CD4-positive, alpha-beta T cell treated with Interleukin-1 beta for 1 hour (primary cell): ENCODE measurements at places on chromosomes 5 and 9.

- no peak for DNase-seq
Measured at GRCh38 chr5:15254607-15255006, 245.4 kb upstream of the FBXL7 start.

GRCh38 chr9:96056226-96056625 is 180.7 kb downstream of the ERCC6L2 start:
- no peak for DNase-seq

- no peak for DNase-seq
Measured at GRCh38 chr9:105026451-105026850, 98.5 kb upstream of the ABCA1 start.

- DNase-seq: no peak
Measured at GRCh38 chr5:127941646-127942045, 141.9 kb upstream of the SLC12A2 start.

DNA sequence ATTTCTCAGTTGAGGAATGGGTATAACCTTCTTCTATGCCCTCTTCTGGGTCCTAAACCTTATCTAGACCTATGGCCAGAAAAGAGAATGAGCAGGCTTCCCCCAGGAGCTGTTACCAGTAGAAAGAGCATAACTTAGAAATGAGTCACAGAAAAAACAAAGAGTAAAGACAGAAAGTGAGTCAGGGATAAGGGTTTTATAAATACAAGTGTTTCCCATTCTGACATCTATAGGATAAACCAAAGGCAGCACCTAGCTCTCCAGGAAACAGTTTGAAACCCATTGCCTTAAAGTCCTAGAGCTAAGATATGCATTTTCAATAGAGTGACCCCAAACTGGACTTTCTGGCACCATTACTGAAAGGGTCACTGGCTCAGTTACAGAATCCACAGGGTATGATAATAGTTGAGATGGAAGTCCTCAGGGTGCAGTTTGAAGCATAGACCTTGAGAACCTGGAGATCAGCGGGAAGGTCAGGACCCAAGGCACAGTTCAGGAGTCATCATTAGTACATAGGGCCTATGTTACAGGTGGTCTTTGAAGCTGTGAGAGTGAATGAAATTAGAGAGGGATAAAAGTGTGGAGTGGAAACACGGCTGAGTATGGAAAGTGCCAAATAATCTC is 42.7 kb upstream of the LIFR start:
- no peak for DNase-seq

DNA sequence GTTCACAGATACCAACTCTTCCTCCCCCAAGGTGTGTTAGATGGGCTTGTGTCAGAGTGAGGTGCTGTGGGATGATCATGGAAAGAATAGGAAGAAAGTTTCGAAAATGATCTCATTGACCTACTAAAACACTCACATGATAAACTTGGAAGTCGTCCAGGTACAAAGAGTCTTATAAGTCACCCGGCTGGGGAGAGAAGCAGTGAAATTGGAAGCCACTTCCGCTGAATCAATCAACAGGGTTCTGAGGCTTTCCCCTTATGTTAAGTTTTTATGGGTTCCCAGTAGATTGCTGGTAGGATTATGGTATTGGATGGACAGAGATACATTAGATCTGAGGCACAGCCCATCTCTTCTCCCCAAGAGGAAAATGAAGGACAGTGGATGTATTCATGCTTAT is 218.8 kb upstream of the MSX2 start:
- no peak for DNase-seq

DNA sequence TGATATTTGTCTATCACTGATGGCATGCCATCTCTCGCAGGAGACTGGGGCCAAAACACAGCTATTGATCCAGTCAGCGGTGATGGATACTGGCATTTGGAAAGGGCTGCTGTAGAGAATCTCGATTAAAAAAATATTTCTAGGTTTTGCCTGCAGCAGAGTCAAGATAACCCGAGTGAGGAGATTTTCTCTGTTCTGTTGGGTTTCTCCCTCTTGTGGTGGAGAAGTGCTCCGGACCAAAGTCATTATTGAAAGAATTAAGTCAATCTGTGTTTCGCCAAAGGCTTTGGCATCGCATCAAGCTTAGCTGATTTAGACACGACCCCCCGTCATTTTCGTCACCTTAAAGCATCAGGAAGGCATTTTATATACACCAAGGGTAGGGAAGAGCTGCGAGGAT is 97.1 kb upstream of the IRX2 start:
- no peak for DNase-seq

GRCh38 chr5:97559827-97560598 is 377.0 kb upstream of the RIOK2 start:
- DNase-seq: no peak

DNA sequence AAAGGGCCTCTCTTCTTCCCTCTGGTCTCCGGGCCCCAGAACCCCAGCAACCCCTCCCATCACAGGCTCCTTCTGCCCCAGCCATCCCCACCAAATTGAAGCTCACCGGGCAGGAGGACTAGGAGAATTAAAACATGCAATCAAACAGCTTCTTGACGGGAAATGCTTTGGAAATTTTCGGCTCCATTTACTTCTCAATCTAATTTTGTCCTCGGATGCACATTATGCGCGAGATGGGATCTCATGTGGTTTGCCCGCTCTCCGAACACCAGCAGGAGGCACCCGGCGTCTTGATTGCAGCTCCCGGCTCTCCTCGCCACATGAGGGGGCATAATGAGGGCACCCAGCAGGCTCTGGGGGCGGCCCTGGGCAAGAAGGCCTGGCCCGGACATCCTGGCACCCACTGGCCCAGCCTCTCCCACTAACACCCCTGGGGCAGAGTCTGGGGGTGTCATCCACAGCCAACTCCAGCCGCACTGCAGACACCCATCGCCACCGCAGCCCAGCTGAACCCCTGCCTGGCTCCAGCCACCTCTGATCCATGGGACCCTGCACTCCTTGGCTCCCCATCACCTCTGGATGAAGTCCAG is 135.5 kb downstream of the PAX5 start:
- no peak for DNase-seq

DNA sequence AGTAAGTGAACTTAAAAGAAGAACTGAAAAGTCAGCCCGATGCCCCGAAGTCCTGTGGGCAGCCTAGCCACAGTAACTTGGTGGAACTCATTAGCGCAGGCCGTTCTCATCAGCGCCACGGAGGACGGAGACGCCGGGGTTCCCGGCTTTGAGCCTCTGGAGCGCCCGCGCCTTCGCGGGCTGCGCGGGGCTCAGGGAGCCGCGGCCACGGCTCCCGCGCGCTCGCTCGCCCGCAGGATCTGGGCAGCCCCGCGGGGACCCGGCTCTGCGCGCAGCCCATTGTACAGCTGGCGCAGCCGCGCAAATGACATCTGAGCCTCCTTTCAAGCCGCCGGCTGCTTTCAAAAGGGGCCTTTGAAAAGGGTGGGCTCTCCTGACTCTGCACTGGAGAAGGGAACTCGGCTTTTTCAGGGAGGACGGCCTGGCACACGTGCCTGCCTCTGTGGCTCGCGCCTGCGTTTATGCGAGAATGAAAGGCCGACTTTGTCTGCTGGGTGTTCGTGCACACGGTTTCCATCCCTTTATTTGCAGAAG is 40.7 kb downstream of the TLR4 start:
- DNase-seq: no peak

GRCh38 chr9:135098400-135099105 is 11.1 kb downstream of the OLFM1 start:
- DNase-seq: no peak

DNA sequence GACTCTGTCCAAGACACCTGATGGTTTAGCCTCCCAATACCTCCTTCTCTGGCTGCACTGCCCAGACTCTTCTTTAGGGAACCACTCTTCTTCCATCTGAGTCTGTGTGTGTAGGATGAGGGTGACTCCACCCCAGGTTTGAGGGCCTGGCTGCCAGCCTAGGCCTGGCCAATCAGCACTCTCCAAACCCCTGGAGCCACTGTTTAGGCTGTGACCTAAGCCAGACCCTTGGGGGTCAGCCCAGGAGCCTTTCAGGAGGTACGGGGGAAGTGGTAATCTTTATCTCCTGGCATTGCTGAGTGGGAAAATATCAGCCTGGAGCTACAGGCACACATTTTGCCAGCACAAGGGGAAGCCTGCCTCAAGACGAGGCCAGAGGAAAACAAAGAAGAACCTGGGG is 6.2 kb upstream of the ERGIC1 start:
- no peak for DNase-seq

DNA sequence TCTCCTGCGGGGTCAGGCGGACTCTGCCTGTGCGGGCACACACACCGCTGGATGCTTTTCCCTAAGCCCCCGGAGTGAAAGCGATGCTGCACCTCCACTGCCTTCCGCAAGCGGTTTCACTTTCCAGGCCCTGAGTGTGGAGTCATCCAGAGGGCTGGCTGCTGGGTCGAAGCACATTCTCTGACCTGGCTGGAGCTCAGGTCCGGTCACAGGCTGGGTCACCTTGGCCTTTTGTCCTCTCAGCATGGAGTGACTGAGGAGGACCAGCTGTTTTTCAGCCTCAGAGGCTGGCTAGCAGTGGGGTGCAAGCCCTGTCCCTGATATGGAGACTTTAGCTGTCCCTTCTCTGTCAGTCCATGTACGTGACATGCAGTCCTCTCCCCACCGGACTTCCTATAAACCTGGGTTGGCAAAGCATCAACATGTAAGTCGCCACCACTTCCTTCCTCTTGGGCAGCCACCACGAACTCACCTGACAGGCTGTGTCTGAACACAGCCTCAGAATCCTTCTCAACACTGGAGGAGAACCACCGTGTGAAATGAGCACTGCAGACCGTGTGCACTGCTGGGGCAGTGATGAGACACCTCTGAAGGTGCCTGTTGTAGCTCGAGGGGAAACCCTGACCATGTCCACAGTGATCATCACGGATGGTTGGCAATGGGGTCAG is 51.3 kb downstream of the GADD45G start:
- no peak for DNase-seq

DNA sequence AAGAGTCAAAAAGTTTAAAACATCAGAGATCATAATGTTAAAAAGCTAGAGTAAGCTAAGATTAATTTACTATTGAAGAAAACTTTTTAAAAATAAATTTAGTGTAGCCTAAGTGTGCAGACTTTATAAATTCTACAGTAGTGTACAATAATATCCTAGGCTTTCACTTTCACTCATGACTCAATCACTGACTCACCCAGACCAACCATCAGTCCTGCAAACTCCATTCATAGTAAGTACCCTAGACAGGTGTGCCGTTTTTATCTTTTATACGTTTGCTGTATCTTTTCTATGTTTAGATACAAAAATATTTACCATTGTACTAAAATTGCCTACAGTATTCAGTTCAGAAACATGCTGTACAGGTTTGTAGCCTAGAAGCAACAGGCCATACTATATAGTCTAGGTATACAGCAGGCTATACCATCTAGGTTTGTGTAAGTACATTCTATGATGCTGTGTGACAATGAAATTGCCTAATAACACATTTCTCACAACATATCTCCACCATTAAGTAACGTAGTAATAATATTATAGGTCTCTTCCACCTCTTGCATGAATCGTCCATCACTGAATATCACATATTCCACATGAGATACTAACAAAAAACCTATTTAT is 59.2 kb downstream of the MEGF9 start:
- DNase-seq: no peak

- no peak for DNase-seq
Measured at GRCh38 chr9:116694785-116695291, 7.7 kb downstream of the TRIM32 start.
